Stimulated activated CD8-positive, alpha-beta memory T cell treated with anti-CD3 and anti-CD28 coated beads, Interleukin-15, amount 100 ng/mL, for 1 hour (primary cell): ENCODE measurements at places on chromosomes 16 and 17.

DNA sequence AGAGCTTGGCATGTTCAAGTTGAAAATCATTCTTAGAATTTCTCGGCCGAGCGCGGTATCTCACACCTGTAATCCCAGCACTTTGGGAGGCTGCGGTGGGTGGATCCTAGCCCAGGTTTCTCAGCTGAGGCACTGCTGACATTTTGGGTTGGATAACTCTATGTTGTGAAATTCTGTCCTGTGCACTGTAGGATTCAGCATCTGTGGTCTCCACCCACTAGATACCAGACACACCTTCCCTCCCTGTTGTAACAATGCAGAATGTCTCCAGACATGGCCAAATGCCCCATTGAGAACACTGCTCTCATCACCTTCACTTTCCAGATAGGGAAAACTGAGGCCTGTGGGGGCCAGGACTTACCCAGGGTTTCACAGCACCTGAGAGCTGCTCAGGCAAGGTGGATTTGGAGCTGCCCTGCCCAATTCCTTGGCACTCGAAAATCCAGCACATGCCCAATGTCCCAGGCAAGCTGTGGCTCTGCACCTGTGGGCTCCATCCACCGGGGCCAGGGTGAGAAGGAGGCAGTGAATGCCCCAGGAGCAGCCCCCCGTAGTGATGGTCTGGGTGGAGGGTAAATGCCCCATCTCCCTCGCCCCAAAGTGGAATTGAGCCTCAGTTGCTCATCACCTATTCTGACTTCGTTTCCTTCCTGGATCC lies 20.2 kb upstream of the TVP23A start:
- no peak for DNase-seq

DNA sequence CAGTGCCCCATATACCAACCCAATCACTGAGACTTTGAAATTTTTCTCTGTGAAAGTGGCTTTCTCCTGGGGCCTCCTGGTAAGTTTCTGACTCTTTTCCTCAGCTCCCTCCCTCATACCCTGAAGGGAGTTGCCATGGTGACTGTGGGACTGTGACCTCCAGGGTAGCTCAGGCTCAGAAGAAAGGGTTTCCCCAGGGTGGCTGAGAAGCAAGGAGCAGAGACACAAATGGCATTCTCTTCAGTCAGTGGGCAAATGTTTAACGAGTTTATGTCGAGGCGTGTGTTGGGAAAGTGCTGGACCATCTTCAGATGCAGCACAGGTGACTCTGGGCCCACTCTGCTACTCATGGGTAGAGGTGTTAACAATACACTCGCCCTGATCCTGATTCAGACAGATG lies 46.8 kb downstream of the MRPS23 start:
- DNase-seq = no peak

- DNase-seq = no peak
Measured at GRCh38 chr17:82489117-82489516, 30.4 kb upstream of the FOXK2 start.

DNA sequence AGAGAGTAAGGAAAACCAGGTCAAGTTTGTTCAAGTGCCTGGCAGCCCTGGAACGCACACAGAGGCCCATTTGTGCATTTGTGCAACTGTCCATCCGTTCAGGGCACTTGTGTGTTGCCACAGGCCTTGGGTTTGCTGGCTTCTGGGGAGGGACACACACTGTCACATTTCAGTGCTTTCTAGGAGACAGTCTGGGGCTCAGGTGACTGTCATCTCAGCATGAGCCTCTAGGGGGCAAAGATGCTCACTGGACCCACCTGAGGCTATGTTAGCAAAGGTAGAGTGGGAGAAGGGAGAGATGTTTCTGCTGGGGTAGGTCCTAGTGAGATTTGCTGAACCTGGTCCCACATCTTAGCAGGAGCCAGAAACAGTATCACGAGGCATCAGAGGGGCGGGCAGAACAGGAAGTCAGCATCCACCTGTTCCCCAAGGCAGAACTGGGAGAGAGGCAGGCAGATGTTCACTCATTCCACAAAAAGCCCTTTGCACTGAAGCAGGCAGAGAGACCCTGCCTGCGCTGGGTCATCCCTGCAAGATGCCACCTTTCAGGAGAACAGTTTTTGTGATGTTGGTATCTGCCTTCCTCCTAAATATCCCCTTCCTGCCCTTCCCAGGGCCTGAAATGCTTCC lies 48.5 kb downstream of the RAI1 start:
- DNase-seq = peak; percentile 46

- no peak for DNase-seq
Measured at GRCh38 chr17:48995974-48996721, 1.0 kb upstream of the IGF2BP1 start.
